ENCODE measurements at places on chromosomes 7 and 10.

DNA sequence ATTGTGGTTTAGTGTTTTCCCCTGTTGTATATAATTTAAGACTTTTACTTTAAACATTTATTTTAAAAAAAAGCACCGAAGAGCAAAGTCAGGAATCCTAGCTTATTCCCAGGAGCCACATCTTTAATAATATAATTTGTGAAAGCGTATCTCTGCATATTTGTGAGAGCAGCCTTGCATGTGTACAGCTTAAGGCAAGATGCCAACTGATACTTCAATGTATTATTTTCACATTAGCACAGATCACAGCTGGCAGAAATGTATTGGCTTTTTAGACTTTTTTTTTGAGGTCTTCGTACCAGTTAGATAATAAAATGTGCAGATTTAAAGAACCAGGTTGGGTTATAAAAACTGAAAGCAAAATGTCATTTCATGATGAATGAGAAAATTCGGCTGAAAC, 845.7 kb upstream of the POT1 start:
- no peak for DNase-seq

DNA sequence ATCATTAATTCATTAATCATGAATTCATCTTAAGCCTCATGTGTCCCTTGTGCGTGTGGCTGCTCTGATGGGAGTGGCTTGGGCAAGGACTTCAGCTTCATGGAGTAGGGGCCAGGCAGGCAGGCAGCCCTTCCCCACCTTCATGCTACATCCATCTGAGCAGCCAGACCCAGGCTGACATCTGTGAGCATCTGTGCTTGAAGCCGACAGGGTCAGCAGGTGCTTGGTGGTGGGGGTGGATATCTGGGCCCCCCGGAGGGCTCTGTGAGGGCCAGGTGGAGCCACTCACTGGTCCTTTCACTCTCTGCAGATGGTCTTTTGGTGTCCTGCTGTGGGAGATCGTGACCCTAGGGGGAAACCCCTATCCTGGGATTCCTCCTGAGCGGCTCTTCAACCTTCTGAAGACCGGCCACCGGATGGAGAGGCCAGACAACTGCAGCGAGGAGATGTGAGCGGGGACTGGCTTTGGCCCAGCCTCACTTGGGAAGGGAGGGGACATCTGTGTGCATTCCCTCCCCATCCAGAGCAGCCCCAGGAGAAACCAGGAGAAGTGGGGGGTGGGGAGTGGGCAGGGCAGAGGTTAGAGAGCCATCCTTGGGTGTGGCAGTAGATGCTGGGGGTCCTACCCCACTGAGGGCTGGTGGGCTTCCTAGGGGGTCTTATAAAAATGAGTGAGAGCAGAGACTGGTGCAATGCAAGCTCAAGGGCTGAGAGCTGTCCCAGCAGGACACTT, 14.7 kb upstream of the CSGALNACT2 start:
- DNase-seq = no peak

GRCh38 chr7:123190109-123190831, 9.5 kb downstream of the SLC13A1 start:
- DNase-seq = no peak

DNA sequence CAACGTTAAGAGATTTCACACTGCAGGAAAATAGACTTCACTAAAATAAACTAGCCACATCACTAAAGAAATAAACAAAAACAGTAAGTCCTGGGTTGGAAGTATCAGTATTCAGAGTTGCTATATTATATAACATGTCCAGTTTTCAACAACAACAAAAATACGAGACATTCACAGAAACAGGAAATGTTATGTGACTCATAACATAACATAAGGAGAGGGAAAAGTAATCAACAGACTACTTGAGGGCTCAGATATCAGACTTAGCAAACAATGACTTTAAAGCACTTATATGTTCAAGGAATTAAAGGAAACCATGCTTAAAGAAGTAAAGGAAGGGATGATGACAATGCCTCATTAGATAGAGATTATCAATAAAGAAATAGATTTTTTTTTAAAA, 73.5 kb upstream of the MKLN1 start:
- DNase-seq = no peak

- DNase-seq = no peak
Measured at GRCh38 chr10:44697116-44697515, 214.0 kb upstream of the TMEM72 start.

DNA sequence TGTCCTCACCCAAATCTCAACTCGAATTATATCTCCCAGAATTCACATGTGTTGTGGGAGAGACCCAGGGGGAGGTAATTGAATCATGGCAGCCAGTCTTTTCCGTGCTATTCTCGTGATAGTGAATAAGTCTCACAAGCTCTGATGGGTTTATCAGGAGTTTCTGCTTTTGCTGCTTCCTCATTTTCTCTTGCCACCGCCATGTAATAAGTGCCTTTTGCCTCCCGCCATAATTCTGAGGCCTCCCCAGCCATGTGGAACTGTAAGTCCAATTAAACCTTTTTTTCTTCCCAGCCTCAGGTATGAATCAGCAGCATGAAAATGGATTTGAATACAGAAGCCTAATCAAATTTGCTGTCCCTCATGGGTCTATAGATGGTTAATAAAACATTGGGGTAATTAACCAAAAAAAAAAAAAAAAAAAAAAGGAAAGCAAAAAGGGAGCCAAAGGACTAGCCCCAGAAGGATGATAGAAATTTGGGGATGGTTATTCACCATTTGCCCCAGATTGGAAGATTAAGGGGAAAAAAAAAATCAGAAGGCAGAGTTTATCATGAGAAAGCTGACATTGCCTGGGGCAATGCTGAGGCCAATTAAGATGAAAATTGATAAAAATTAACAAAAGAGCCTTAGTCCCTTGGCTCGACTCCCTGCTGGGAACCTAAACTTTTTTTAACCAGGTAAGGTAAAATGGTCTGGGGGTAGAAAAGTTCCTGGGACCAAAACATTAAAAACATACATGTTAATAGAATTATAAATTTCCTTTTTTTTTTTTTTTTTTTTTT, 27.6 kb downstream of the AVL9 start:
- no peak for DNase-seq

- no peak for DNase-seq
Measured at GRCh38 chr7:15886626-15887025, 200.1 kb upstream of the MEOX2 start.

DNA sequence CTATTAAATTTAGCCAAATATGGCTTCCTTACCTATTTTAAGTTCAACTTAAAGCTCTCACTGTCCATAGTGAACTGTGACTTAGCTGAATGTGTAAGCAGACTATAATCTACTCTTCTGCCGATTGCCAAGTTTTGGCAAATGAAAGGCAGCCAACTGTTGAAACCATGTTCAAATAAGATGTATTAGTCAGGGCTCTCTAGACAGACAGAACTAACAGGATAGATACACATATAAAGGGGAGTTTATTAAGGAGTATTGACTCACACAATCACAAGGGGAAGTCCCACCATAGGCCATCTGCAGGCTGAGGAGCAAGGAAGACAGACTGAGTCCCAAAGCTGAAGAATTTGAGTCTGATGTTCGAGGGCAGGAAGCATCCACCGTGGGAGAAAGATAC, 837.7 kb upstream of the AUTS2 start:
- no peak for DNase-seq

DNA sequence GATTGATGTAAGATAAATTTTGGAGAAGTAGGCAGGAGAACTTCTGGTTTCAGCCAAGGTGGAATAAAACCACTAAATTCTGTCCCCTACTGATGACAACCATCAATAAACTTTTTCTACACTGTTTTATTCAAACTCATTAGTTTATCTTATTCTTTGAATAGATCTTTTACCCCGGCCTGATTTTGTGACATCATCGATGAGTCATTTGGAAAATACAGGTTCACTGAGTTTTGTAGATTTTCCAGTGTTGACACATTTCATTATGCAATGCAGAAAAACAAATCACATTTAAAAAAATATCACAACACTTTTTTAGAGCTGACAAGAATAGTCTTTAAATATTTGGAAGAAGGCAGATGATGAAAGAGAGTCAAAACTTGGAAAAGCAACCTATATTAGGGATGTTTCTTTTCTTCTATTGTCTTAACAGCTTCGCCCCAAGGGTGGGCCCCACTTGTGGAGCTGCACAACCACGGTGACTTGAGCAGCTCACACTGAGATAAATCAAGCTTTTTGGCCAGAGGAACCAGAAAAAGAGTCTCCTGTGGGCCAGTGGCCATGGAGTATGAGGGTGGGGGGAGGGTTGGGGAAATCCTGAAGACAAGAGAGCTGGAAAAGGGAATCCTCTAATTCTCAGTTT, 112.8 kb downstream of the PTEN start:
- DNase-seq = no peak

- DNase-seq = no peak
Measured at GRCh38 chr10:14674376-14675050, 100.2 kb downstream of the FAM107B start.

DNA sequence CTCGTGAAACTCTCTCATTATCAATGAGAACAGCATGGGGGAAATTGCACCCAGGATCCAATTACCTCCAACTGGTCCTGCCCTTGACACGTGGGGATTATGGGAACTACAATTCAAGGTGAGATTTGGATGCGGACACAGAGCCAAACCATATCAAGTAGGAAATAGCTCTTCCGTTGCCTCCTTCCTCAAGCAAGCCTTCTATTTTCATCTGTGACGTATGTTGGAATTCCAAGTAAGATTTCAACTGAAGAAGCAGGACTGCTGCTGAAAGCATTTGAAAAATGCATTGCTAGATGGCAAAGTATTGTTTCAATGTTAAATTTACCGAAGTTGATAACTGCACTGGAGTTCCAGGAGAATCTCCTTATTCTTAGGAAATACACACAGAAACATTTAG, 178.1 kb upstream of the GALNT17 start:
- no peak for DNase-seq

DNA sequence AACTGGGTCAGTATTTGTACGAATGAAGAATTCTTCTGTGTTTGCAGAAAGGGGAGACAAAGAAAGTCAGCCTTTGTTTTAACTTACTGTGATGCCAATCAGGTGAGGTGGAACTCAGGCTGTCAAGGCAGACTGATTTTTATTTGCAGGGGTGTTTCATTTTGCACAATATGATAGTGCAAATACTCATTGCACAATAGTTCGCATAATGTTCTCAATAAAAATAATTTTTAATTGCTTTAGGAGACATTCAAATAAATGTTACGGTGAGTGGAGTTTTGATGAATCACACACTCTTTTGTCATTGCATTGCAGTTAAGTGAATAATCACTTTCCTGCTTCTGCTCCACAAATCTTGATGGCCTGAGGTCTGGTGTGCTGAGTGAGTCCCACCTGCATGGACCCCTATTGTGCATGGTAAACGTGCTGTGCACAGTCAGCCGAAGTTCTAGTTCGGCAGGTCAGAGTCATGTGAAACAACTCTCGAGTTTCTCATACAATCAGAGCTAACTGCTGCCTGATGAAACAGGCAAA, 141.3 kb upstream of the FZD8 start:
- DNase-seq = no peak

DNA sequence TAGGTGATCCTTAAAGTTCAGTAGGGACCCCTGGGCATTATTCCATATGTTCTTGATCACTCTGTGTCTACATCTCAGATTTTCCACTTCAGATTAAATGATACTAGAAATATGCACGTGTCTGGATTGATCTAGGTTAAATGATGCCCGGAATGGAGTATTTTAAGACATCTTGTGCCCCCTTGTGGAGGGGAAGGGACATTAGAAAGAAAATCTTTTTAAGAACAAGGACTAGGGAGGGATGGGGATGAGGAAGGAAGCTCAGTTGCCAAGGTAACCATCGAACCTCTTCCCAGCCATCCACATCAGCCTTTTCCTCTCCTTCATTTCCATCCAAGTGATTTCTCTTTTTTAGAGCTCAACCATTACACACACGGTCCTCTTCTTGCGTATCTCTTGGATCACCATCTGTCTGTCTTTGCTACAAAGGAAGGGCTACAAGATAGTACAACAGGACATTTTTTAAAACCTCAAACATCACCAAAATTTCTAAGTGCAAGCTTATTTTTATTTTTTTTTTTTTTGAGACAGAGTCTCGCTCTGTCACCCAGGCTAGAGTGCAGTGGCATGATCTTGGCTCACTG, 40.5 kb downstream of the PRSS2 start:
- peak; percentile 81 for DNase-seq

GRCh38 chr7:45578022-45578421, 3.9 kb downstream of the ADCY1 start:
- DNase-seq = no peak

DNA sequence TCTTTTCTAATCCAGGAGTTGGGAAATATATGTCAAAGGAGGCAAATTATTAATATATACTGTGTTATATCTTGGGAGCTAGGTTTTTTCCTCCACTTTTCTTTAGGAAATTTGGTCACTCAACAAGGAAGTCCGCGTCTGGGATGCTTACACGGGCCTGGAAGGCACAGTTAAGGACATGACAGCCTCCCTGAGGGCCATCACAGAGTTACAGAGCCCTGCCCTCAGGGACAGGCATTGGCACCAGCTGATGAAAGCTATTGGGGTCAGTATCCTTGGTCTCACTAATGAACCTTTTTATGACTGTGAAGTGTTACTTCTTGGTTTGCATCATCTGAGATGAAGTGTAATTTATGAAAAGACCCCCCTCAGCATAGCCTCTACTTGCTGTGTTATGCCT, 74.7 kb downstream of the DNAH11 start:
- no peak for DNase-seq

GRCh38 chr7:143245123-143245522, 18.1 kb upstream of the GSTK1 start:
- no peak for DNase-seq

- no peak for DNase-seq
Measured at GRCh38 chr10:119754085-119754484, 28.2 kb downstream of the INPP5F start.

GRCh38 chr10:119505131-119505551, 37.4 kb downstream of the RGS10 start:
- DNase-seq = no peak

DNA sequence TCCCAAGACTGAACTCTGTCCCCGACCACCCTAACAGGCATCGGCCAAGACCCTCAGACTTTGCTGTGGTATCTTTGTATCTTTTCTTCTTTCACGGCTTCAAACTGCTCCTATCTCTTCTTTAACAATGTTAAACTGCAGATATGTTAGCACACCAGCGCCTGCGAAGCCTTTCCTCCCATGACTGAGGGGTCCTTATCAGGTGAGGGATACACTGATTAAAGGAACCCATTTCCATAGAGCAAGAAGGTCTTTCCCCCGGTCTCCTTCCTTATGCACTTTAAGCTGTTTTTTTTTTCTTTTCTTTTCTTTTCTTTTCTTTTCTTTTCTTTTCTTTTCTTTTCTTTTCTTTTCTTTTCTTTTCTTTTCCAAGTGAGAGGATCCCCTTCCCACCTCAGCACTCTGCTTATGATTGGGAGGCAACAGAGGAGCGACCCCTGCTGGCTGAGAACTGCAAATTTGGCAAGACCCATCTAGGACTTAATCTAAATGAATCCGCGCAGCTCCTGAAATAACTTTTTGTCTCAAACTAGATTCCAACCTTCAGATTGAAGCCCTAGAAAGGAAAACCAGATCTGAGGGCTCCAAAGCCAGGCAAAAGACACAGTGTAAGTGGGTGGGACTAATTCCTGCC, 109.9 kb downstream of the ITGB8 start:
- DNase-seq = peak; percentile 49

DNA sequence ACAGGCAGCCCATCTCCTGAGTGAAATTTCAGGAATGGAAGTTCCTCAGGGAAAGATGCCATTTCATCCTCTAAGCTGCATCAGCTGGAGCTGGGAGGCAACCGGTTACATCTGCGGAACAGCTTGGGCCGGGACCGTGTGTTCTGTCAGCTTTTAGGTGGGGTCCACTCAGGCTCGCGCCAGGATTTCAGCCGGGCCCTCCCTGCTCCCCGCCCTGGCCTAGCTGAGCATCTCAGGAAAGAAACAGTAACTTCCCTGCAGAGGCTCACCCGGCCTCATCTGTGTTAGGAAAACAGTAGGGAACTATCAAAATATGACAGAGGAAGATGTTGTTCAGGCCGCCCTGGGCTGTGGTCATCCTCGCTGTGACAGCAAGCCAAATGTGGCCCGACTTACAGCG, 110.4 kb downstream of the TRIL start:
- no peak for DNase-seq
